Right kidney (tissue), 9 donors: ENCODE measurements at places on chromosomes 7 and 10.
A peak's percentile ranks its signal among the peaks of the same experiment; 100 is the strongest.

- DNase-seq = no peak
These were observed 45.5 kb downstream of the MYOF start for GRCh38 chr10:93436591-93437085.

- no peak for DNase-seq
These were observed 58.1 kb downstream of the FHIP2A start for GRCh38 chr10:114879541-114880158.

DNA sequence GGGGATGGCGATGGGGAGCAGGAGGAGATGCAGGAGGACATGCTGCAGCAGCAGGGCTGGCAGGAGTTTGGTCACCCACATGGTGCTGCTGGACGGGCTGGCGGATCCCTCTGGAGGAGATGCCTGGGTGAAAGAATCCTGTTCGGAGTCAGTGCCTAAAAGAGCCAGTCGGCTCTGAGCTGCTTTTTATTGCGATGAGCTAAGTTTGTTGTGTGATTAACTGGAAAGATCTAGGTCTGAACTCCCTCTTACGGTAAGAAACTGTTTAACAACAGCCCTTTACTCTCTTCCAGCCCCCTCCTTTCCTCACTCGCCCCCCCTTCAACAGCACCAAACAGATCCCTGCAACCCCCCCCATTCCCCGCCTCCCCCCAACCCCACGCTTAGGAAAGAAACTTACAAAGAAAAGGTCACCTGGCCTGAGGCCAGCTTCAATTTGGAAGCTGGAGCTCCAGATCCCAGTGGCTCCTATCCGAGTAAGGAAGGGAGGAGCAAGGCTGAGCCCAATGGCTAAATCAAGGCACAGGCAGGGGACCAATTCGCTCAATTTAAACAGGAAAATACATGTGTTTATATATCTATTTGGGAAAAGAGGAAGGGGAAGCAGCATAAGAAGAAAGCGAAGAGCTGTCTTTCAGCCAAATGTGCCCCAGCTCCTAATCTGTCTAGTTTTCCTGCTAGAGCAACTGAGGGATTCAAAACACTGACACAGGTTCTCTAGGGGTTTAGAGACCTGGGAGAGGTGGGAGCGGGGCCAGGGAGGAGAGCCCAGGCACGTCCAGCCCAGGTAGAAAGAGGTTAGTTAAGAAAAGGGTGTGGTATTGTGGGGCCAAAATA is at the start of gene HGF:
TSS of gene HGF (minus strand) at position 157 of the 837 bp plus-strand sequence. CDS start at position 81, 76 bp downstream.
- DNase-seq = peak; percentile 20

- no peak for DNase-seq
These were observed 39.2 kb upstream of the MSRB2 start for GRCh38 chr10:23056186-23056579.

DNA sequence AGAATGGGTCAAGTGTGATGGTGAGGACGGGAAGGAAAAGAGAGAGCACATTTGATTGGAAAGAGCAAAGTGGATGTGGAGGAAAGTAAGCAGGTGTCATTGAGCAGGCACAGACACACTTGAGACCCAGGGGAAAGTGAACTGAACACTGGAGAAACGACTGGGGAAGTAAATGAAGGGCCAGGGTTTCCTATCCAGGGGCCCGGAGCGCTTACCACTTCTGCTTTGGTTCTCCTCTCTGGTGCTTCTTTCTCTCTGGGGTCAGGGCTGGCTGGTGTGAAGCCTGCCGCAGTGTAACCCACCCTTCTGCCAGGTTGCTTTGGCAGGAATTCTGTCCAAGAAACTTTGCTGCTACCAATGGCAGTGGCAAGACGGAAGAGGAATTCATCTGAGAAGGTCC is 219.3 kb downstream of the SKAP2 start:
- no peak for DNase-seq

DNA sequence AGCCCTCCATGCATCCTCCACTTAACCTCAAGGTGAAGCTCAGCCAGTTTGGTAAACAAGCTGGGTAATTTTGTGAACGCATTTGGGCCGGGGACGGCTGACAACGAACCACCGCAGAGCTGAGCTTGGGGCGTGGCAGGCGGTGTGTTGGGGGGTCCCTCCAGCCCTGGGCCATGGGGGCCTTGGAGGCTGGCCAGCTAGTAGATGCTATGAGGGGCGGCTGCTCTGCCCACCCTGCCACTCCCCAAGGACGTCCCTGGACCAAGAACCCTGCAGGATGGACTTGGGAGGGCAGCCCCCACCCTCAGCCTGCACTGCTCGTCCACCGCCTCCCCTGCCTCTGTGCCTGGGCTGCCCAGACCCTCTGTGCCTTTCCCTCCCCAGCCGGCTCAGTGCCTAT is 12.0 kb upstream of the SCART1 start:
- no peak for DNase-seq

DNA sequence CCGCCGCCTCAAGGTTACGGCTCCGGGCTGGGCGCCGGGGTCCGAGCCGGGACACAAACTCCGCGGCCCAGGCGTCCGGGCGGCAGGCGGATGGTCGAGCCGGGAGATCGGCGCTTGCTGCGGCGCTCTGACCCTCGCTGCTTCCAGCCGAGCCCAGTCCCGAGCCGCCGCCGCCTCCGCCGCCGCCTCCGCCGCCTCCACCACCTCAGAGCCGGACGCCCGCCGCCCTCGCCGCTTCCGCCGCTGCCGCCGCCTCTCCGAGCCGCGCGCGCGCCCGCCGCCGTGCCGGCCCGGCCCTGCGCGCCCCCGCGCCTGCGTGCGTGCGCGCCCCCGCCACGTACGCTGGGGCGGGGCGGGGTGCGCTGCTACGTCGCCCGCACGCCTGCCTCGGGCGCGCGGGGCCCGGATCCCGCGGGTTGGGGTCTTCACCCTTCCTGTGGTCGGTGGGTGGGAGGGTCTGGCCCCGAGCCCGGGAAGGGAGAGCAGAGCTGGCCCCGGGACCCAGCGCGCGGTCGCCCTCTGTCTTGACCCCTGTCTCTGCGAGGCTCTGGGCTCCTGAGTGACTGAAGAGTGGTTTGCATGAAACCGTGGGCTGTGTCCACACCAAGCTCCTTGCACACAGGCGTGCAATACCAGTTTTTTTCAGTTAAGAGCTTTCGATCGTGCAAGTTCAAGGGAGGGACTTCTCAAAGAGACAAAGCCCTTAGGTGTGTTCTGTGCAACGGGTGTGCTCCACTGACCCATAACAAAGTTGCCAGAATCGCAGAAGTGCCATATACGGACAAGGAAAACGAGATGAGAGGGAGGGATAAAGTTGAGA is at the start of gene SMURF1:
TSS of gene SMURF1 (minus strand) at position 256 of the 820 bp plus-strand sequence. CDS start 328 bp downstream, outside the sequence.
- DNase-seq = peak; percentile 95

DNA sequence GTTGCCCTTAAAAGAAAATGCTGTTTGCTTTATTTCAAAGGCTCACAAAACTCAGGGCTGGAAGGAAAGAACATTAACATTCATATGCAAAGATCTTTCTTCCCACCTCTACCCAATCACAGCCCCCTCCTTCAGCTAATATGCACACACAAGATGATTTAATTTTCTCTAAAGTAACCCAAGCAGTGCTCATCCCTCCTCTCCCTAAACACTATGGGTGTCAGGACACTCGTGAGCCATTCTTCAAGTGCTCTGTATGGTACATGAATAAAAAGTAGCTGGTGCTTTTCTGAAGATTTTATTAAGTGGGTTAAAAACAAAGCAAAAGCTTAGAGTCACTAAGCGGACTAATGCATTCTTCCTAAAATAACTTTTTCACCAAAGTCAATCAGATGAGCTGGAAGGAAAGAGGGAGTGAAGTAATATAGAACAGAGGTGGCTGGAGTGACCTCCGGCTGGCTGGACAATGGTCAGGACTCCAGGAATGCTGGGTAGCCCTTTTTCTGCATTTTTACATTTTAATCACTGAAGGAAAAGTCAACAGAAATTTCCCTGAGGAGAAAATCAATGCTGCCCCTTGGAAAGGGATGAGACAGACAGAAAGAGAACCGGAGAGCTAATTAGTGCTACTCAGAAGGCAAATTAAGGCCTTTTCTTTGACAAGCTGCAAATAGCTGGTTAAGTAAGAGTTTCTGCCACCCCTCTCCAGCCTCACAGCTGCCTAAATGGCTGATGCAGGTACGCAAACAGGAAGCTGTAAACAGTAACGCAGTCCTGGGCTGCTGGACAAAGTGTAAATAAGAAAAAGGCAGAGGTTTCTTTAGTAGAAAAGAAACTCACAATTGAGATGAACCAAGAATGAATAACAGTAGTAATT is 6.6 kb downstream of the DGKI start:
- DNase-seq = no peak

DNA sequence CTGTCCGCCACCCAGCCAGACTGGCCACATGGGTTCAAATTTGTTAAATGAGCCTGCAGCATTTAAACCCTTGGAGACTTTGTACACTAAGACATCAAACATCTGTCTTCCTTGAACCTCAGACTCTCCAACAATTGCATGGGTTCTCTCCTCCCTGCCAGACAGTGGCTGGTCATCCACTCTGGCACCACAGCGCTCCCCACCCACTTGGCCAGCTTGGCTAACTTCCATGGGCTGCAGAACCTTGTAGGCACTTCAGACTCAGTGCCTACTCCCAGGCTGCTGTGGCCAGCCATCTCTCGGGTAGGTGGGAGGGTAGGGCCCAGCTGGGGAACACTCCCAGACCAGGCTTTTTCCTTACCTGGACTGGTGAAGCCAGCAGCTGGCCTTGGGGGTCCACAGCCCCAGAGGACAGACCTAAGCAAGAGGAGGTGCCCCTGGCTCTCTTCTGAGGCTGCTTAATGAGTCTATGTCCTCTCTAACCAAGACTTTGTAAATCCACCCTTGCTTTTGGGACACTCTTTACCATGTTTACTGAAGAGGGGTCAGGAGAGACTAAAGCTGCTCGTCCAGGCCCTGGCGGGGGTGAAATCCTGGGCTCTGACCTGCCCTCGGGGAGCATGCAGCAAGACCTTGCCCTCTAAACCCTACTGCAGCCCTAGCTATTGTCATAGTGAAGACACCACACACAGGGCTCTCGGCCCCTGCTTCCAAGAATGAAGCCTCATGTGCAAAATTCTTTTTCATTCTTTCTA is 82.7 kb downstream of the ARHGAP22 start:
- DNase-seq = no peak

DNA sequence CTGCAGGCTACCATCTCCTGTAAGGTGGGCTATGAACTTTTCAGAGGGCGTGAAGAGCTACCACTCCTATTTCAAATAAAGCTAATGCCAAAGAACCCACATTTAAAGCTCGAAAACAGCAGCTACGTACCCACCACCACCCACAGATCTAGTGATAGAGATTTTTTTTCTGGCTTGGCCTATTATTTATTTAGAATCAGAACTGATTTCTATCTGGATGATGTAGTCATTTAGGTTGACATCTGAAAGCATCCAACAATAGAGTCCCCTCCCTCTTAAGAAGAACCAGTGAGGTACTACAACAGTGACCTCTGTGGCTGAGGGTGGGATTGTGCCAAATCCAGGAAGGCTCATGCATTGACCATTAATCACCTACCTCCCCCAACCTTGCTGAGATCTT is 113.8 kb upstream of the ADO start:
- DNase-seq = no peak

DNA sequence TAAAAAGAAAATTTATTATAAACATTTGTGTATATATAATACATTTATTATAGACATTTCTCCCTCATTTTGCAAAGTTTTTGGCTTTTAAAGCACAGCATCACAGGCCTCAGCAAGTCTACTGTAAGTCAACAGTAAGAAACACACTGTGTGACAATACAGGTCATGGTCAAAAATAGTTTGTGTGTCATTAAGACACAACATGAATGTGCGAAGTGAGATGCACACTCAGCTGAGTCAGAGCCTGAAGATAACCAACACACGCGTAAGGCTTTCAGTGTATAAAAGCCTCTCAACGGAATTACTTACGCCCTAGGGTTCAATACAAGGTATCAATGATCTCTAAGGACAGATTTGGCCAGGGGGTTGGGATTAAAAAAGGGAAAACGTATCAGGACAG is 157.6 kb downstream of the PIP4K2A start:
- DNase-seq = no peak

DNA sequence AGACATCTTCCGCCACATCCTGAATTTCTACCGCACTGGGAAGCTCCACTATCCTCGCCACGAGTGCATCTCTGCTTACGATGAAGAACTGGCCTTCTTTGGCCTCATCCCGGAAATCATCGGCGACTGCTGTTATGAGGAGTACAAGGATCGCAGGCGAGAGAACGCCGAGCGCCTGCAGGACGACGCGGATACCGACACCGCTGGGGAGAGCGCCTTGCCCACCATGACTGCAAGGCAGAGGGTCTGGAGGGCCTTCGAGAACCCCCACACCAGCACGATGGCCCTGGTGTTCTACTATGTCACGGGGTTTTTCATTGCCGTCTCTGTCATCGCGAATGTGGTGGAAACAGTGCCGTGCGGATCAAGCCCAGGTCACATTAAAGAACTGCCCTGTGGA is 1.9 kb downstream of the KCND2 start:
- DNase-seq = no peak
